ENCODE measurements at places on chromosomes 1 and 21.

- peak; percentile 63 for DNase-seq
Observed at GRCh38 chr1:204685236-204686006, at the start of gene LRRN2. TSS of gene LRRN2 (minus strand) at chr1:204685738. CDS start at chr1:204619992, 65,746 bp downstream.

- no peak for DNase-seq
Observed at GRCh38 chr1:169741666-169742394, 8.0 kb upstream of the SELE start.

- peak; percentile 78 for DNase-seq
Observed at GRCh38 chr1:59013276-59013927, 229.6 kb upstream of the JUN start.

DNA sequence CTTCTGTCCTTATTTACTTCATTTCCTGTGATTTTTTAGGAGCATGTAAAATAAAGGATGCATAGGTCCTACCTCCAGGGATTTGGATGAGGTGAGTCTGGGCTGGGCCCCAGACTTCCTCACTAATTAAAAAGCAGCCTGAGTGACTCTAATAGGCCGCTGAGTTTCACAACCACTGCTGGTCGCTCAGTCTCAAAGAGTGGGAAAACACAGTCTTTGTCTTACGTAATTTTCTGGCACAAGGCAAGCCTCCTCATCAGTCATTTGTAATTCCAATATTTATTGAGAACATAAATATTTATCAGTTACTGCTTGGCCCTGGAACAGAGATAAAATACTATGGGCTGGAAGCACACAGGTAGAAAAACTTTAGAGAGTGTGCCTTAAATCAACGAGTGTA is 195.4 kb upstream of the RUNX1 start:
- DNase-seq, result no peak

DNA sequence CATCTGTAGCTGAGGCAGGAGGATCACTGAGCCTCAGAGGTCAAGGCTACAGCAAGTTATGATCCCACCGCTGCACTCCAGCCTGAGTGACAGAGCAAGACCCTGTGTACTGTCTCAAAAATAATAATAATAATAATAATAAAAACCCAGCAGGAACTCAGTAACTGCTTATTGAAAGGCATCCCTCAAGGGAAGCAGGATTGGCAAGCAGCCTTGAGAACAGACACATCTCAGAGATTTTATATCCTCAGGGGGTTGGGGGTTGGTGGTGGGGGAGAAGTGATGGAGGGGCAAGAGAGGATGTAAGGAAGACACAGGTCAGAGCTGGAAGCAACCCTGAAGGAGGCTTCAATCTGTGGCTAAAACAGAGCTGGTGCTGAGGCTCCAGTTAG is 29.6 kb downstream of the GNB1 start:
- no peak for DNase-seq

DNA sequence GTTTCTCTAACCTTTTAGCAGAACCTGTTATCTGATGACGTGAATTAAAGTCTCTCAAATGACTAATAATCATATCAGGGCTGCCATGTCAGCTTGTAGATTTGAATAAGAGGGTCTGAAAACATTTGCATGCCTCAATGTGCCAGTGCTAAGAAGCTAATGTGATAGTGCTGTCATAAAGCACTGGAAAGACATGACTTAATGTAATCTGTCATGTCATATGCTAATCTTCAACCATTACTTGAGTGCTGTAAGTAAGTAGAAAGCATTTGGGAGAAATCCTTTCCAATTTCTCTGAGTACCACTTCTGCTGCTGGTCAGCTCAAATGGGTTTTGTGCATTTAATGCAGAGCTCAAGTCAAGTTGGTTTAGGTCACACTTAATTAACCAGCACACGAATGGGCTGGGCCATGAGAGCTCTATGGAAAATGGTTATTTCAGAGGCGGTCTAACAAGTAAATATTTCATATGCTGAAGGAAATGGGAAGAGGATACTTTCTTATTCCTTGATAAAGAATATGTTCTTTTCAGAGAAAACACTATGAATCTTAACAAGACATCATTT is 609.2 kb downstream of the LMO4 start:
- no peak for DNase-seq

GRCh38 chr1:37875833-37876232 is 16.4 kb upstream of the MTF1 start:
- peak; percentile 16 for DNase-seq

- DNase-seq, result no peak
Observed at GRCh38 chr1:89667691-89668090, 34.8 kb downstream of the LRRC8C start.

DNA sequence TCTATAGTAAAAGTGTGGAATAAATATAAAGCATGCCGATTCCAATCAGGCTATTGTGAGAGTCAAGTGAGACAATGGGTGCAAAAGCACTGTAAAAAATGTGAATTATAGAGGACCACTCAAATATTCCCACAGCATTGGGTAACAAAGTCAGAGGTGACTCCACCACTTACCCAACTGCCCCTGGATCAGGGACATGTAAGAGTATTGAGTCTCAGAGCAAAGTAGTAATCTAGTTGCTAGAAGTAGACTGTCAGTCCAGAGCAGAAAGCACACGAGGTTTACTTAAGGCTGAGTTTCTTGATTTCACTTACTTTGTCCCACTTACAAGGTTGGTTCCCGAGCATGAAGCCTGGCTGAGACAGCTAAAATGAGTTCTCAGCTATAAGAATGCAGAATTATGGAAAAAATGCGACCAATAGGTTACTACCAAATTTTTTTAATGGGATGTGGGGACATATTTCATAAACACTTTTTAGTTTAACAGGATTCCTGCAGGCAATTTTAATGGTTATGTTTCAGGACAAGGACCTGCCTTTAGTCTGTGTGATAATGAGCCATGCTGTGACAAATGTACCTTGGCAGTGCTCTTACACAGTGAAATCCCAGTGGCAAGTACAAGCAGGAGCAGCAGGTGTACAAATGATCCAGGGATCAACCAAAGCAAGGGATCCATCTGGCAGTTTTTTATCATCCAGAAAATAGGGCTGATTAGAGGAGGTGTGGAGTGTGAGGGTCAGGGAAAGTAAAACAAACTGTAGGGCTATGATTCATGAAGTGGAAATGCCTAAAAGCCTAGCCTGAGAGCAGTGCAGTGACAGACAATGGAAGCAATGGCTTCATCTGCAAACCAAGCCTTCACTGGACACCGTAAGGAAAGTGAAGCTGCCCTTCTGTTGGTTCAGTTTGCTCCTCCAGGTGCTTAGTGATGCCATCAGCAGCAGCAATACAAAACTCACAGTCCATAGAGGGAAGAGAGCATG is 156.2 kb upstream of the SPAG17 start:
- no peak for DNase-seq

DNA sequence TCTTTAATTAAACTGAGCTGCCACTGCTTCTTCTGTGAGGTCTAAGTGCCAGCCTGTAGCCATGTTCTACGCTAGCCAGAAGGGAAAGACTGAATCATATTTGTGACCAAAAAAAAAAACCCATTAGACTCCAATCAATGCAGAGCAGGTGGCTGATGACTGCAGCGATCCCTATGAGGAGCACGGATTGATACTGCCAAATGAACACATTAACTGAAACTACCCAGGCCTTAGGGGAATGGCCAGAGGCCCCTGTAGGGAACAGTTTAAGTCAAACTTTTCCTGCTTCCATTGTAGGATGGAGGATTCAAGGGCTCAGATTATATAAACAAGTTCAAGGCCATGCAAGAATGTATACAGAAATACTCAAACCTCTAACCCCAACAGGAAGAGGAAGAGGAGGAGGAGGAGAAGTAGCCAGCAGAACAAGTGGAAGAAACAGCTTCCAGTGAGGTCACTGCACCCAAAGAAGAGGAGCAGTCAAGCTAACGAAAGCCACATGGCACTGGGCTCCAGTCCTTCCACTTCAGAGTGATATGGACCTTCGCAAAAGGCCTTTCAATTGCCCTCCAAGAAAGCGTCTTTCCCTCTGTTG is 328.3 kb downstream of the SMYD3 start:
- no peak for DNase-seq

DNA sequence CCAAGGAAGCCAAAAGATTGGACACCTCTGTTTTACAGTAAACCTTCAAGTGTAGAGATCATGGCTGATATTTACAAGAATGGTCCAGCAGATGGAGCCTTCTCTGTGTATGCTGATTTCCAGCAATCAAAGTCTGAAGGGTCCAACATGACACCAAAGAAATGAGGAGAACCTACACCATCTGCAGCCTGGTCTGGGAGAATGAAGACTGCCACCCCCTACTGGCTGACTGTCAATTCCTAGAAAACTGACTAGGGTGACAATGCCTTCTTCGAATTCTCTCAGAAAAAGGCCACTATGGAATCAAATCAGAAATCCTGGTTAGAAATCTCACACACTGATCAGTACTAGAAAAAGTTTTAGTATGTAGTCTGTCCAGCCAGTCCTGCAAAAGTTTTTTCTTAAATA is 83.3 kb downstream of the CDC42BPA start:
- DNase-seq, result peak; percentile 77

DNA sequence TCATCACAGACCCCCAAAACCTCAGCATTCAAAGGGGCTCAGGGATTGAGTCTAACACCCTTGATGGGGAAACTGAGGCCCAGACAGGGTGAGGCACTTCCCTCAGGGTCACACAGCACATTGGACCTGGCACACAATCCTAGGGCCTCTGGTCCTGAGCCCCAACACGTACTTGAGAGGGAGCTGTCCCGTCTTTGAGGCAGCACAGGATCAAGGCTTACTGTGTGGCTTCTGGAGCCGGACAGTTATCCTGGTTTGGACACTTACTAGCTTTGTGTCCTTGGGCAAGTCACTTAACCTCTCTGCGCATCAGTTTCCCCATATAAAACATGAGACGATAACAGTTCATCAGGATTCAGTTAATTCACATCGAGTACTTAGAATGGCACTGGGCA is 26.5 kb downstream of the RUNX3 start:
- DNase-seq, result no peak

DNA sequence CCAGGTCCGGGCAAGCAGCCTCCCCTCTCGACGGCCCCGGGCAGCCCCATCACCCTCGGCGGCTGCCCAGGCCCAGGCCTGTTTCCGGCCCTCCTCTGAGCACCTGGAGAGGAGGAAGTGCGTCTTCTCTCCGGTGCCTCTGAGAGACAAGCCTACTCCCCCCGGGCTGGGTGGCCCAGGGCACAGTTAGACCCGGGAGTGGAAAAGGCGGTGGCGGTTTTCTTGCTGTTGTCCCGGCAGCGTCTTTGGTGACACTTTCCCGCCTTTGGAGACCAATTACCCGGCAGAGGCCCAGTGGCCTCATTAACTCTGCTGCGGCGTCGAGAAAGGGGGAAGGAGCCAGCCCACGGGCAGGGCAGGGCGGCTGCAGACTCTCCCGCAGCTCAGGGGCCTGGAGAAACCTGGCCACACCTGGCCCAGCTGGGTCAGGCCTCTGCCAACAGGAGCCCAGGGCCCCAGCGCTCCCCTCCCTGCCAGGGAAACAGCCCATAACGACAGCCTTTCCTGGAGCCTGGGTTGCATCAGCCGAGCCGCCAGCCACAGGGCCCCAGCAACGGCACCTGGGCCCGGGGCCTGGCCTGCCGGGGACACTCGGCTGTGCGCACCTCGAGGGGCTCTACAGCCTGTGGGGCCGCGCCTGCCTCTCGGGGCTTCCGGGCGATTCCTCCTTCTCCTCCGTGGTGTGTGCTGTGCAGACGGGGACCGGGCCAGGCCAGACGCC is 28.4 kb upstream of the C1orf159 start:
- no peak for DNase-seq

- no peak for DNase-seq
Observed at GRCh38 chr1:53625049-53625448, 113.9 kb downstream of the GLIS1 start.

- DNase-seq, result no peak
Observed at GRCh38 chr1:59261537-59261936, 35.4 kb upstream of the FGGY start.

All from HEK293T (cell line).